ENCODE measurements at places on chromosomes 12 and 14.

DNA sequence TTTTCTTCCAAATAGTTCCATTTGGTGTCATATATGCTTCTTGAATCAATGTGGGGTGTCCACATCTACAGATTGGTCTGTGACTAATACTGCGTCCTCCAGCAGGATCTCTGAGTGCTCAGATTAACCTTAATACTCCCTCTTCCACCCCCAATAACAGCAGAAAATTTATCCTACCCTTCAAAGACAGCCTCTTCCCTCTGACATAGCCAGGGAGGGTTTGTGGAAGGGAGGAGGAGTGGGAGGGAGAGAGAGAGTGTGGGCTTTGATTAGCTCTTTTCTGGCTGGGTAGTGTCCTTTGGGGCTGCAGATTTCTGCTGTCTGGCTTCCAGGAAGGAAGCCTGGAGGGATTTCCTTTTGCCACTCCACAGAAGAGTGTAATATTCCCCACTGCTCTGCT is 220.7 kb downstream of the TTC6 start:
- DNase-seq, result no peak

DNA sequence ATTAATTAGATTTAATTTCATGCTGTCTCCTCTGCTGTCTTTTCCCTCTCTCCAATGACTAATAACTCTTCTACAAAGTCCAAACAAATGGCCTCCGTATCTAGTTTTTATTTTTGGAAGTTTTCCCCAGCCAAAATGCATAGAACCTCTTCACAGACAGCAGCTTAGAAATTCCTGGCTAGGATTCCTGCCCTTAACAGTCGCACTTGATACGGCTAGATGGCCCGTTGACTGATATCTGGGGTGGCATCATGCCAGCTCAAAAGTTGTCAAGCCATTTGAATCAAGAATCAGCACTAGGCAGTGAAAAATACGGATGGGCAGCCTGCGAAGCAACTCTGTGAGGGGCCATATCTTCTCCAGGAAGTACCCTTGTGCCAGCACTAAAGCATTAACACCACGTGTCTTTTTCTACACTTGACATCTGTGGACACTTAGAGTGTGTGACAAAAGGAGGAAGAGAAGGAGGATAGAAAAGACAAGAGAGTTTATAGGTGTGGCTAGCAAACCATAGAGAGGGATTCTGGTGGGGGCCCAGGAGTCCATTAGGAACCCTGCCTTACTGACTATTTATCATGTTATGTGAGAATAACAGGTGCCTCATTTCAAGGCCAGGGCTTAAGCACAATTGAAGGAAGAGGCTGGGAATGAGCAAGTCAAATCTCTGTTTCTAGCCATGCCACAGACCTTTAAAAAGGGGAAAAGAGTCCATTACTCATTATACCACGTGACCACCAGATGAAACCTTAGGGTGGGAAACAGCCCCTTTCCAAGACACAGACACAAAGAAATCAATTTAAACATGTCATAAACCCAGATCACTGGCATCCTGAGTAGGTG is 39.2 kb upstream of the KRR1 start:
- DNase-seq, result no peak

GRCh38 chr12:19239102-19239501 is 109.6 kb downstream of the PLEKHA5 start:
- DNase-seq, result no peak

DNA sequence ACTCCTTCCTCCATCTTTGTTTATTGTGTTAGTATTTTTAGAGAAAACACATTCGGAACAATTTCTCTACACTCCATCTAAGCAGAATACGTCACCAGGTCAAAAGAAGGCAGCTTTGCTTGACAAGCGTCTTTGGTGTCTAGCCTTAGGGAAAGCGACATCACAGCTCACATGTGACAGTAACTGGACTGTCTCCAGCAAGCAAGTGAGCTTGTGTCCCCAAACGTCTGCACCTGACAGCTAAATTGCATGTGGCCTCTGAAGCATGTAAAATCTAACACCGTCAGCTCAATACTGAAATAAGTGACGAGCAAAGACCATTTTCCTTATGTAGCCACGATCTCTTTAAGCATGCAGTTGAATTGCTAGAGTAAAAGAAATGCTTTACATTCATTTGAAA is 509.8 kb downstream of the GLT1D1 start:
- no peak for DNase-seq

- DNase-seq, result no peak
Observed at GRCh38 chr12:115012861-115013235, 328.9 kb upstream of the TBX3 start.

- no peak for DNase-seq
Observed at GRCh38 chr14:96790186-96790585, 7.0 kb upstream of the VRK1 start.
